ENCODE measurements at places on chromosomes 2 and 18.

- no peak for DNase-seq
These were observed 364.3 kb downstream of the RNF144A start for GRCh38 chr2:7281231-7282201.

- DNase-seq, result no peak
These were observed 160.2 kb upstream of the NCK2 start for GRCh38 chr2:105584435-105585010.

DNA sequence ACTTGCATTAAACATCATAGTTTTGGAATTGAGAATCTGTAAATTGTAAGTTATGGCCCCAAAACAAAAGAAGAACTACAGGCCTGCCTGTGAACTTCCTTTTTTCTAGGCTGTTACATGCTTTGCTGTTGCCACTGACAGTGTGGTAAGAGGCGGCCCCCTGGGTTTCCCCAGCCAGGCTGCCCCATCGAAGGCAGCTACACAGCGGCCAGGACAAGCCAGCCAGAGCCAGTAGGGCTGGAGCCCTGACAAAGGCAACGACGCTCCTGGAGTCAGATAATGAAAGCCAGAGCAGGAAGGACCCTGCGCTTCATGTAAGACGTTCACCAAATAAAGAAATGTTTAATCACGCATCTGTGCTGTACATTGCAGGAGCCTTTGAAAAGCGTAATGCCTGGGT lies 55.0 kb downstream of the ANKRD44 start:
- DNase-seq, result no peak

DNA sequence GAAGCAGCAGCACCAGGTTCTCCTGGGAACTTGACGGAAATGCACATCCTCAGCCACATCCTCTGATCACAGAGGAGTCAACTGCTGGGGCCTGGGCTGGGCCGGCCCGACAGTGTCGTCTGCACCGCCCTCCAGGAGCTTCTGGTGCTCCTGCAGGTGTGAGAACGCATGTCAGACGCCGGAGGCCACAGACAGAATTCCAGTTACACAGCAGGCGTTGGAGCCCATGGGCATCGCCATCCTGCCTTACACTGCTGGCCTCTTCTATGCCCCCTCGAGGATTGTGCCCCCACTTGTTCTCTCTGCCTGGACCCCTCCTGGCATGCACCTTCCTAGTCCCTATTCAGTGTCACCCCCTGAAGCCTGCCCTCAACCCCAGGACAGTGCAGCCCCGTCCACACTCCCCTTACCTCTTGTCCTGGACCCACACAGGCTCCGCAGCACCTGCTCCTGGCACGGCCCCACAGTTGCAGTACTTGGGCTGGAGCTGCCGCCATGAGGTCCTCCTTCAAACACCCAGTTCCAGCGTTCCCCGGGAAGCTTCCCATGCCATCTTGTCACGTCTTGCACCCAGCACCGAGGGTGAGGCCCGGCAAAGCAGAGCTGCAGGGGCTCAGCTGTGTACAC lies 37.5 kb downstream of the ADI1 start:
- no peak for DNase-seq

DNA sequence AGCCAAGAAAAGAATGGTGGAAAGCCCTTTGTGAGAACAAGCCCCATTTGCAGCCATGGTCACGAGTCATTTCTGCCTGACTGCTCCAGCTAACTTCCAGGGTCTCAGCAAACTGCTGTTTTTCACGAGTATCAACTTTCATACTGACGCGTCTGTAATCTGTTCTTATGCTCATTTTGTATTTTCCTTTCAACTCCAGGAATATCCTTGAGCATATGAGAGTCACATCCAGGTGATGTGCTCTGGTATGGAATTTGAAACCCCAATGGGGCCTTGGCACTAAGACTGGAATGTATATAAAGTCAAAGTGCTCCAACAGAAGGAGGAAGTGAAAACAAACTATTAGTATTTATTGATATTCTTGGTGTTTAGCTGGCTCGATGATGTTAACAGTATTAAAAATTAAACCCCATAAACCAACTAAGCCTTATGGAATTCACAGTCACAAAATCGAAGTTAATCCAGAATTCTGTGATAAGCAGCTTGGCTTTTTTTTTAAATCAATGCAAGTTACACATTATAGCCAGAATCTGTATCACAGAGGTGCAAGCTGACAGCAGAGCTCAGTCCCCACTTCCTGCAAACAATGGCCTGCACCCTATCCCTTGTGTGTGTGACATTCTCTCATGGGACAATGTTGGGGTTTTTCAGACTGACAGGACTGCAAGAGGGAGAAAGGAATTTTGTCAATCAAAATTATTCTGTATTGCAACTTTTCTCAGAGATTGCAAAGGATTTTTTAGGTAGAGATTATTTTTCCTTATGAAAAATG lies 26.1 kb downstream of the SLC14A1 start:
- no peak for DNase-seq

- no peak for DNase-seq
These were observed 381.8 kb upstream of the SMIM21 start for GRCh38 chr18:75809151-75809925.

DNA sequence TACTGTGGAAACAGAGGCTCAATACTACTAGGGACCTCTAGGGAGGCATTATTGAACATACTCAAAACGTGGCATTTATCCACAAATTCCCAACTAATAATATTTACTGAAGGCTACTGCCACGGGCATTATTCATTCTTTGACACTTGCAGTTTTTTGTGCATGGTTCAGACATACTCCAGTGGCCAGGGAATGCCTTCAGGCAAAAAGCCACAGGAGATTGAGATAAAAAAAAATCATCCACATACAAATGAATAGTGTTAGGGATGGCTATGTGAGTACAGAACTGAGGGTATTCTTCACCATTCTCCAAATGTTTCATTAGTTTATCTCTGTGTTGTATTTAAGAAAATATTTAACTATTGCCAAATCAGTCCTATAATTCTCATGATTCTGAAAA lies 974.9 kb upstream of the PIK3C3 start:
- DNase-seq, result no peak

- DNase-seq, result no peak
These were observed 75.4 kb downstream of the SPTBN1 start for GRCh38 chr2:54531558-54531957.

- no peak for DNase-seq
These were observed 126.8 kb downstream of the CDC42EP3 start for GRCh38 chr2:37544591-37545031.

DNA sequence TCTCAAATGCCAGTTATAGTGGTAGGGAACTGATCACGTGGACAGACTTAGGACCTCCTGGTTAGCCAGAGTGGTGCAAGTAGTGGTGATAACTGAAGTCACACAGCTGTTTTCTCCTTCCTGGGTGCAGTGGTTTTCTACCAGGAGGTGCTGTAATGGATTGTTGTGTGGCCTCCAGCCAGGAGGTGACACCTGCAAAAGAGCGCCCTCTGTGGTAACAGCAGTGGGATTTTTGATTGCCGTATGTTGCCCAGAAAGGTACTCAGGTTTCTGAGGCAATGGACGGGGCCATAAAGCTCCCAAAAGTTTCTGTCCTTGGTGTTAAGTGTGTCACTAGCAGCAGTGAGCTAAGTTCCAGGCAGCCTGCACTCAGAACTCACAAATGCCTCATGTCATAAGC lies 1358.1 kb upstream of the DDX18 start:
- no peak for DNase-seq

DNA sequence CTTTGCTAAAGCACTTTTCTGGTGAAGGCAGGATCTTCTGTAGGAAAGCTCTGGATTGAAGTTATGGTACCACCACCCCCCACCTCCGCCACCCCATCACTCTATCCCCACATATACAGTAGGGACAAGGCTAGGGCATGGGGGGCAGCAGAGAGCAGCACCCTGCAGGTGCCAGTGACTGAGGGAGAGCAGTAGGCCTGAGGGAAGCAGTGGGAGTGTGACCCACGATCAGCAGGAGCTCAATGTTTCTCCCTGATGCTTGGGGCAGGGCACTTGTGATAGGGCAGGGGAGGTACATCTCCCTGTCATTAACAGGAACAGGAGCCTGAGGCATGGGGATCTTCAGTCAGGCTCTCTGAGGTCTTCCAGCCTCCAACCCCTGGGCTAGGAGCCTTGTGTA lies 121.6 kb downstream of the ZFP36L2 start:
- DNase-seq, result no peak

DNA sequence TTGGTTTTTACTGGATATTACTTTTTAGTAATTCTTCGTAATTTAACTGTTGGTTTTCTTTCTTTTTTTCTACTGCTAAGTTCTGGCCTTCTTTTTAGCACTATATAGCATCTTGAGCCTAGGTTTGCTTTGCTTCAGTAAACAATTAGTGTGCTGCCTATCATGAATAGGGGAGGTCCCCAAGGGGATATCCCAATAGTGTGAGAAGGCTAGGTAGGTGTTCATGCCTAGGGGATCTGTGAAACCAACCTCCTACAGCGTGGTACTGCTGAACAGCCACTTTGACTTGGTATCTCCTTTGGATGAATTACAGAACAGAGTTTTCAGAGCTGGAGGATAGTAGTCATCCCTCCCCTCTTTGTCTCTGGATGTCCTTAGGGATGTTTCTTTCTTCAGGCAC lies 310.2 kb upstream of the HNMT start:
- no peak for DNase-seq

DNA sequence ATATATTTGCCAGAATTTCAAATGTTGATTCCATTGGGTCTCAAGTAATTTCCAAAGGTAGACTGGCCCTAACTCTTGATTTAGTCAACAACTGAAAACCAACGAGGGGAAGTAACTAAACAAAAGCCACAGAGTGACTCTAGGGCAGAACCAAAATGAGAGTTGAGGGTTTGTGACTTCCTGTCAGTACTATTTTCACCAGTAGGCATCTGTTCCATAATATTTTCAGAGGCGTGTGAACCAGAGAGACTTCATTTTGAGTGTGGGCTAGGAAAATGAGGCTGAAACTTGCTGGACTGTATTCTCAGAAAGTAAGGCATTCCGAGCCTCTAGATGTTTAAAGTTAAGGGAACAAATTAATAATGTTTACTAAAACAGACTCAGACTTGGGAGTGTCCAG lies 70.6 kb downstream of the GDF7 start:
- DNase-seq, result no peak

DNA sequence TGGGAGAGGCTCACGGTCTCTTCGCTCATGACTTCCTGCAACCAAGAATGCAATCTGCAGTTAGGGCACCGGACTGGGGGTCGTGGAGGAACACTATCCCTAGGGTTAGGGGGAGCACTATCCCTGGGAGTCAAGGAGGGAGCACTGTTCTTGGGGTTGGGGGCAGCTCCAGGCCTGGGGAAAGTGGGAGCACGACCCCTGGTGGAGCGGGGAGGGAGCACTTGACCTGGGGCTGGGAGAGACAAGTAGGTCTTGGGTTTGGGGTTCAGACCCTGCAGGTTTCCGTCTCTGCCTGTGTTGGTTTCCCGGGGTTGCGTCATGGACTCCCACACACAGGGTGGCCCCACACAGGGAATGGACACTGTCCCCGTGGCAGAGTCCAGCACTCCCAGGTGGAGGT lies 133.6 kb downstream of the TPO start:
- no peak for DNase-seq
